Vein endothelial cell (primary cell): ENCODE measurements at places on chromosomes 3 and 15. TPM values are rescaled to one million over a fixed set of nuclear protein-coding genes. Genes with fewer than 3 reads are reported as not detected.

BOC gene
- under 0.01 TPM in 1 of 2 replicates, not detected in the other for total RNA-seq

GPR149 gene
- total RNA-seq = not detected in 2 replicates

SEMA5B gene
- under 0.01 TPM in 1 of 2 replicates, not detected in the other for total RNA-seq

AP3B2 gene
- 0.96 TPM in 1 of 2 replicates, not detected in the other for total RNA-seq

CFAP100 gene
- not detected in 2 replicates for total RNA-seq

SCAANT1 gene
- total RNA-seq = not detected in 2 replicates

PLA1A gene
- total RNA-seq = 0.96 and 1.3 TPM in 2 replicates
